Spleen (tissue), 13 donors: ENCODE measurements at places on chromosomes 3 and 15. TPM values are rescaled to one million over a fixed set of nuclear protein-coding genes. Genes with fewer than 3 reads are reported as not detected.

GRCh38 chr3:73259856-73260255 is 198.4 kb downstream of the EBLN2 start:
- DNase-seq: no peak
- H3K4me1 ChIP-seq: no peaks in the 10 kb centered on the region
- peaks cover 5% of the 10 kb centered on the region for H3K27me3 ChIP-seq

GRCh38 chr3:116614795-116615362 is 94.7 kb upstream of the TUSC7 start:
- H3K36me3 ChIP-seq: no peaks in the 10 kb centered on the region
- H3K27me3 ChIP-seq: no peaks in the 10 kb centered on the region
- DNase-seq: no peak
- H3K27ac ChIP-seq: no peak overlapping the region
- no peak overlapping the region for H3K4me3 ChIP-seq

DNA sequence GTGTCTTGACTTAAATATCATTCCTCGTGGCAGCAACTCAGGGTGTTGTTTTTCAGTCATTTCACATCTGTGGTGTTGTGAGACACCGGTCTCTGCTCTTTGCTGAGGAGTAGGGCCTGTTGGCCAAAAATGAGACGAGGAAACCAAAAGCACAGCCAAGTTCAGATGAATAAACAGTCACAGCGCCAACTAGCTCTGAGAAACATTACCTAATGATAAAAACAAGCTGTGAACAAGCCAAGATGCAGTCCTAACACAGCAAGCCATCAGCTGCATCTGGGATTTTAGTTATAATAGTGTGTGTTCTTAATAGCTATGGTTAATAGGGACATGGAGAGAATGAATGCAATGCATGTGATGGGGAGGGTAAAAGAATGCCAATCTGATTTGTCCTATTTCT is 843.4 kb upstream of the DPPA4 start:
- no peak for DNase-seq
- no peak overlapping the region for H3K4me3 ChIP-seq
- no peaks in the 10 kb centered on the region for H3K36me3 ChIP-seq
- no peaks in the 10 kb centered on the region for H3K4me1 ChIP-seq
- H3K27me3 ChIP-seq: no peaks in the 10 kb centered on the region

SLC12A1 gene
- not detected for total RNA-seq

MEGF11 gene
- 0.46 TPM for total RNA-seq

DPPA2 gene
- total RNA-seq: not detected

ETFA gene
- 98.5 TPM for total RNA-seq
